ENCODE measurements at places on chromosomes 6 and 20. TPM values are rescaled to one million over a fixed set of nuclear protein-coding genes. Genes with fewer than 3 reads are reported as not detected.

Gene DPPA5
- total RNA-seq = not detected

- no peak for DNase-seq
- H3K27me3 ChIP-seq = no peaks in the 10 kb centered on the region
- H3K4me1 ChIP-seq = no peaks in the 10 kb centered on the region
- no peaks in the 10 kb centered on the region for H3K36me3 ChIP-seq
- no peak overlapping the region for H3K4me3 ChIP-seq
Observed at GRCh38 chr6:55734256-55734655, 141.1 kb downstream of the BMP5 start.

Gene PXMP4
- total RNA-seq = 6.1 TPM

DNA sequence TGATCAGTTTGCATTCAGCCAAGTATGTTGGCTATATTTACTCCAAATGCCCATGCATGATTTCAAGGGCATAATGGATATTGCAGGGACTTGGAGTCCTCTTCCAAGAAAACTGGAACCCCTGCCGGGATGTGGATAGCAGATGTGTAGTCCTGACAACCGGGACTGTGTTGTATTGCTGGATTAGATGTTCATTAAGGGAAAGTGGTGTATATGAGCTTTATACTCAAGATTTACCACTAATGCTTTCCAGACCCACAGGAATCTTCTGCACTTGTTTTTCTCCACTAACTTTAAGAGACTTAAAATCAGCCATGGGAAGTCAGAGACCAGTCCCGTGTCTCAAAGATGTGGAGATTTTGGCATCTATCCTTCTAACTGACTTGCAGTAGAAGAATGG is 770.9 kb downstream of the HDGFL1 start:
- H3K4me1 ChIP-seq = no peaks in the 10 kb centered on the region
- no peak overlapping the region for H3K4me3 ChIP-seq
- no peaks in the 10 kb centered on the region for H3K27me3 ChIP-seq
- no peaks in the 10 kb centered on the region for H3K36me3 ChIP-seq
- no peak overlapping the region for H3K27ac ChIP-seq

DNA sequence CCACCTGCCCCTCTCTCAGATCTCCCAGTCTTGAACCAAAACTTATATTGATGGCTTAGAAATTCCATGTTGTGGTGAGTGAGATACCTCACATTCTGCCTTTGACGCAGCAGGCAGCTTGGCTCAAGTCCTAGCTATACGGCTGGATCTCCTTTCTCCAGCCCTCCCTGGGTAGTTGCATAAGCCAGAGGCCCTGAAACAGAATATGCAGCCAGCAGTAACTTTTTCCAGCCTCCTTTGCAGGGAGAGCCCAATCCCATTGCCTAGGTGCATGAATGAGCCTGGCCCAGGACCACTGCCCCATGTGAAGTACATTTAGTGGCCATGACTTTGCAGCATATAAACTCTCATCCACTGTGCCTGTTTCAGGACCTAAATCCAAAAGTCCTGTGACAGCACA is 202.2 kb upstream of the CDYL start:
- H3K27ac ChIP-seq = no peak overlapping the region
- no peak overlapping the region for H3K4me3 ChIP-seq
- H3K36me3 ChIP-seq = no peaks in the 10 kb centered on the region
- H3K27me3 ChIP-seq = no peaks in the 10 kb centered on the region
